ENCODE measurements at places on chromosomes 5 and 9. TPM values are rescaled to one million over a fixed set of nuclear protein-coding genes. Genes with fewer than 3 reads are reported as not detected.
A peak's percentile ranks its signal among the peaks of the same experiment; 100 is the strongest.

- peak; percentile 14 for DNase-seq
These were observed 267.4 kb downstream of the HSPA4 start for GRCh38 chr5:133319244-133319643.

DNA sequence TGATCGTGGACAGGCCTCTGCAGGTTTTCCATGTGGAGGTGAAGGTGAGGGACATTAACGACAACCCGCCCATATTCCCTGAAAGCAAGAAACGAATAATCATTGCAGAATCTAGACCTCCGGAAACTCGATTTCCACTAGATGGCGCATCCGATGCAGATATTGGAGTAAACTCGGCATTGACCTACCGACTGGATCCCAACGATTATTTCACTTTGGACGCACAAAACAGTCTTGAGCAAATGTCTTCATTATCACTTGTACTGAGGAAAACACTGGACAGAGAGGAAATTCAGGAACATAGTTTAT, 621 bp downstream of the PCDHA13 start:
- peak; percentile 49 for DNase-seq

- no peak for DNase-seq
These were observed 55.9 kb downstream of the NDUFAF2 start for GRCh38 chr5:61000887-61001286.

DNA sequence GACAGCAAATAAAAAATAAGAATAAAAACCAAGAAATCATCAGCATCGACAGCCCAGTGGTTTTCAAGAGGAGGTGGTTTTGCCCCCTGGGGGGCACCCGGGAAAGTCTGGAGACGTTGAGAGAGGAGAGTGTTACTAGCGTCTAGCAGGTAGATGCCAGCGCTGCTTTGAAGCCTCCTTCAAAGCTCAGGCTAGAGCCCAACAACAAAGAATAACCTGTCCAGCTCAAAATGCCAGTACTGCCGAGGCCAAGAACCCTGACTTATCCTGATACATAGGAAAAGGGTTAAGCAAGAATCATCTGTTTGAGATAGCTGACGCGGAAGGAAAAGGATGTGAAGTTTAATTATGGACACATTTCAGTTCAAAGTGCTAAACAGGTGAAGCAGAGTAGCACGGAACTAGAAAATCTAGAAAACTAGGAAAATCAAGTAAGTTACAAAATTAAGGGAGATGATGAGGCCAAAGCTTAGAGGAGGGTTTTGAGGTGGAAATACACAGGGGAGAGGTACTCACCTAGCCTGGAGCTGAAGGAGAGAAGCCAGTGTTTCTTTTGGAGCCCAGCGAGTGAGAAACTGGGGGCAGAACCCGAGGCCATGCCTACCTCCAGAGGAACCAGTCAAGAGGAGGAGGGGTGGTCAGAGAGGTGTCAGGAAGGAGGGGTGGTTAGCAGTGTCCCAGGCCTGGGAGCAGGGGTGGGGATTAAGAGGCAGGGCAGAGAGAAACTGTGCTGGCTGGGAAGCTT, 121.0 kb upstream of the RETREG1 start:
- DNase-seq = no peak

DNA sequence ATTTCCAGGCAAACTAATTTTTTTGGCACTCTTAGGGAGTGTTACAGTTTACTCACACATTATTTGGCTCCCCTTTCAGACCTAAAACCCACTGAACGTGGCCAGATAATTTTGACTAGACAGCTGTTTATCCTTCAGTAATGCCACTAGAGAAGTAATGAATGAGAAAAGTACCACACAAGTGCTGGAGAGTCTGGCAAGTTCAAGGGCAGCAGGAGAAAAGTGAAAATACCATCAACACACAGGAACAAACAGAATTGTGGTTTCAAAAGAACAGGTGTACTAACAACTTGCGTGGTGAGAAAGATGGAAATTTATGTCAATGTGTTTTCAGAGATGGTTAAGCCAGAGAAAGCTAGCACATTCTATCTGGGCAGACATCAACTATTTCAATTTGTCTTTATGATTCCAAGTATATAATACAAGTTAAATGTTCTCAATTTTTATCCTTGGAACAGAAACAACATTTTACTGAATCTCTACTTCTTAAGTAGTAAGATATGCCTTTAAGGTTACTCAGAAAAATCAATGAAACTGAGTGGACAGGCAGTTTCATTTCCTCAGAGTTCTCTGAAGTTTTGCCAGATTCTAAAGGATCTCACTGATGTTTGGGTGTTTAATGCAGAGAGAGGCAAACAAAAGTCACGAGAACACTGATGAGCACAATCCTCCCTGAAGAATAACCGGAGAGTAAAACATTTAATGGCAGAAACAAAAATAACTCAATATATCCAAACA, 91.0 kb downstream of the ARSB start:
- DNase-seq = no peak

DNA sequence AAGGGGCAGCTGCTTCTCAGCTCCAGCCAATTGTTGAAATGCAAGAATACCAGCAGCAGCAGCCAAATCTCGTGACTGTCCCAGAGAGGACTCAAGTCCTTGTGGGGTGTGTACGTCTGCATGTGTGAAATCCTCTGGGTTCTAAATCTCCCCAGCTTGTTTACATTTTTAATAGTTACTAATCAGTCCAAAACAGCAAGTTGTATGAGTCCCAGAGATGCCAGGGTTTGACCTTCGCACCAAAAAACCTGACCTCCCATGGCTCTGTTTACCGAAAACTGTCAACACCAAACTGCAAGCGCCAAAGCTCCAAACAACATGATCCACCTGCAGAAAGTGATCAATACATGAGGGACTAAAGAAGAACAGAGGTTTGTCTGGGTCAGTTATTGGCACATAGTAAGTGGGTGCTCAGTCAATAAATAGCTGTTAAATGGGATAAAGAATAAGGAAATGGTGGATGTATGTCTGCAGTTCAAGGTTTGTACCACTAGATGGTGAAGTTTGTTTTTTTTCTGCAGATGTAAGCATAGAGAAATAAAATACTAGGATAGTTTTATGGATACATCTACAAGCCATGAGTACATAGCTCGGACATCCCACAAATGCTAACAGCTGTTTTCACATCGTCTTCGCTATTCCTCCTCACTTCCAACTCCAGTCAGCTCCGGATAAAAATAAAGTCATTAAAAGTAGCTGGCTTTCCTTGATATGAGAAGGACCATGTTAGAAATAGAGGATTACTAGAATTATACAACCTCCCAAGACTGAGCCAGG, 85.3 kb upstream of the ADRB2 start:
- DNase-seq = peak; percentile 58

- DNase-seq = peak; percentile 14
These were observed 38.2 kb downstream of the CLINT1 start for GRCh38 chr5:157820593-157821252.

GRCh38 chr9:37220971-37221370, 100.6 kb downstream of the ZCCHC7 start:
- DNase-seq = no peak

- no peak for DNase-seq
These were observed 28.1 kb downstream of the CCDC187 start for GRCh38 chr9:136275655-136276429.

GRCh38 chr5:74630453-74631066, 10.0 kb downstream of the ENC1 start:
- peak; percentile 87 for DNase-seq

DNA sequence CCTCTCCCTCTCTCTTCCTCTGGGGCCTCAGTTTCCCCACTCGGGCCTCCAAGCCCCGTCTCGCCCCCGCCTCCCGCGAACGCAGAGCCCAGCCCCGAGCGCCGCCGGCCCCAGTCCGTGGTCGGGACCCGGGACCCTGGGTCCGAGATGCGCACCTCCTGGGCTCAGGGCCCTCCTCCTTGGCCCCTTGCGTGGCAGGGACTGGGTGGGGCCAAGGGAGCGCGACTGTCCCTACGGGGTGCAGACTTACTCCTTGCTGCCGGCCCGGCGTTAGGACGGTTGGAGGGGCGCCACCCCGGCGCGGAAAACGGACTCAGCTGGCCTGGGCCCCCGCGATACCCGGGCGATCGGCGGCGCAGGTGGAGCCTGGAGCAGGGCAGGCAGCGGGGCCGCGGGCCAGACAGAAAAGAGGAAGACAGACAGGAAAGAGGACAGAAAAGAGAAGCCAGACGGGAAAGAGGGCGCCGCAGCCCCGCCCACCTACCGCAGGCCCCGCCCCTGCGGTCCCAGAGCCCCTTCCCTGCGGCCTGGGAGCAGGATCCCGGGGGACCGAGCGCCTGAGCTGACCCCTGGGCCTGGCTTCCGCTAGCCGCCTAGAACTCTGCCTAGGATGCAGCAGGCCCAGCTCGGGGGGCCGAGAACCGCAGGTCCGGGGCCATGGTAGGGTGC, at the start of gene GBGT1:
Gene GBGT1 (minus strand): TSS at position 411 of the 669 bp plus-strand sequence. CDS start 1,502 bp downstream, outside the sequence.
- DNase-seq = no peak

DNA sequence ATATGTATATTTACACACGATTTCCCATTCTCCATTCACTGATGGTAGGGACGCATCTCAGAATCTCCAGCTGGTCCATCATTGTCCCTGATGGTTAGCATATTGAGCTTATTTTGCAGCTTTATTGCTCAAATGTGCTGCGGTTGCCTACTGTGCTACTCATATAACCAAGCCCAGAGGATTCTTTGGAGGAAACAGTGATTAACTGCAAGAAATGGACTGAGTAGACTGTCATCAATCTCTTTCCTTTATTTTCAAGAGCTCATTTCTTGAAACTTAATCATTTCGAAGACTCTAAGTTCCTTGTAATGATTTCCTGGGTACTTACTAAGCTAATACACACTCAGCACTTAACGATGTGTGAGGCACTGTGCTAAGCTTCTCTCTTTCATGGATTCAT, 119.0 kb downstream of the MAT2B start:
- no peak for DNase-seq

DNA sequence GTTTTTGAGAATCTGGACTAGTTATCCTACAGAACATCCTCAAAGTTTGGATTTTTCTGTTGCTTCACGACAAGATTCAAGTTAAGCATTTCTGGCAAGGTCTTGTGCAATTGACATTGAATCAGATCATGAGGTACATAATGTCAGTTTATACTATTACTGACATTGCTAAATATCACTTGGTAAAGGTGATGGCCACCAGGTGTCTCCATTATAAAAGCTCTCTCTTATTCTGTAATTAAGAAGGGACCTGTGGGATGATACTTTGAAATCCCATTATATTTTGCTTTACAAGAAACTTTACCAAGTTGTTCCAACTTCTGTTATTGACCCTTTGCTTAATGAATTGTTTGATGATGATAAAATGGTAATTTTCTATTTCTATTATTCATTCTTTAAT, 131.0 kb upstream of the ASTN2 start:
- no peak for DNase-seq

Gene S100Z
- total RNA-seq = not detected

Gene ZBTB34
- total RNA-seq = 5.3 TPM

Gene AGXT2
- total RNA-seq = not detected

Gene LCN12
- total RNA-seq = not detected

Gene SLC46A2
- total RNA-seq = not detected

Gene ACOT12
- not detected for total RNA-seq

Gene SPINK6
- 10.8 TPM for total RNA-seq
